ENCODE measurements at places on chromosomes 4 and X.

GRCh38 chrX:3713225-3713936 is at the start of gene PRKX:
TSS of gene PRKX (minus strand) at chrX:3713649. CDS start at chrX:3713253, 396 bp downstream.
- no peak for DNase-seq

- no peak for DNase-seq
These were observed 272.5 kb downstream of the ARHGAP10 start for GRCh38 chr4:148004228-148004857.

GRCh38 chr4:52477191-52477780 is 181.8 kb downstream of the USP46 start:
- DNase-seq: no peak

DNA sequence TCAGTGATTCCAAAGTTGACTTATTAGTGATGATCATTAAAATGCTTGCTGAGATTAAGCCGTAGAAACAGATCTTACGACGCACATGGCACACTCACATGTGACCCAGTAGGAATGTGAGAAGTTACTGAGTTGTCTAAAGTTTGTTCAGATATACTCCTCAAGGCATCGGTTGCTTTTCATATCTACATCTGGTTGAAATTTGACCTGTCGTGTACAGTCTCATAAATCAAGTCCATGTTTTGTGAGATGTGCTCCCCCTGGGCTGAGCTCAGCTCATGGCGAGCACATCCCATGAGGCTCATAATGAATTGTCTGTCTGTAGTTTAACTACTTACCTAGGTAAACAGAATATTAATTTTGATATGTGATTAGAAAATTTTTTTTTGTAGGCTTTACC is 67.0 kb downstream of the TNIP2 start:
- DNase-seq: peak; percentile 16

DNA sequence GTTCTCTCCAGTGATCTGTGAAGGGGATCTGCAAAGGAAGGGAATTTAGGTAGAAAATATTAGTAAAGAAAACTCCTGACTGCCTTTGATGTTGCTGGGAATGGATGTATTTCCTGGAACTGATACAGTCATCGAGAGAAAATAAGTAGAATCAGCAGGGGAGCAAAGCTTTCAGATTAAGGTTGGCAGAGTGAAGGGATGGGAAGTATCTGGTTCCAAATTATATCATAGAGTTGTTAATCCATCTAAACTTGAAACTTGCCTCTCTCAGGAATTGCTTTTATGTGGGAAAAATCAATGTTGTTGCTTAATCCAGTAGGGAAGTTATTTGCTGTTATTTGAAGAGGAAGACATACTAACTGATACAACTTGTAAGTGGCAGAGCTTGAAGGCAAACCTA is 19.3 kb downstream of the EPHA5 start:
- DNase-seq: no peak

DNA sequence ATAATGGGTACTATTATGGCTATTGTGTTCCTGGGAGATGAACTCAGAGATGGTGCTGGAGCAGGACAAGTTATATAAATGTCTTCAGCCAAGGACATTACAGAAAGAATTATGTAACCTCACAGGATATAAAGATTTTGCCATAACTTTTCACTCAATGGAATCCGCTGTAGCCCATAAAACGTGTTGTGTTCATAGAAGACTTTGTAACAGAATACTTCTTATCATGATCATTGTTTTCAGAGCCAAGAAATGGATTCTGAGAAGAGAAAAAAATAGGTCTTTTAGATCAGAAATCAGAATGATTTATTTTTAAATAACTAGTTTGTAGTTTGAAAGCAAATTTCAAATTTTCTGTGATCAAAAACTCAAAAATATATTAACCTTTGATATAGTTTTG is 441.0 kb upstream of the TENM3 start:
- no peak for DNase-seq

- DNase-seq: no peak
These were observed 540.6 kb upstream of the MAGEB18 start for GRCh38 chrX:25597551-25597950.

GRCh38 chrX:141405853-141406492 is 163.7 kb upstream of the SPANXC start:
- no peak for DNase-seq

GRCh38 chrX:9772943-9773342 is 7.3 kb upstream of the GPR143 start:
- DNase-seq: no peak

- DNase-seq: no peak
These were observed 74.9 kb downstream of the PRRG1 start for GRCh38 chrX:37424000-37424429.

- DNase-seq: no peak
These were observed 24.8 kb upstream of the TMSB4X start for GRCh38 chrX:12949927-12950656.

GRCh38 chr4:84501721-84502267 is 2.7 kb upstream of the NKX6-1 start:
- no peak for DNase-seq

DNA sequence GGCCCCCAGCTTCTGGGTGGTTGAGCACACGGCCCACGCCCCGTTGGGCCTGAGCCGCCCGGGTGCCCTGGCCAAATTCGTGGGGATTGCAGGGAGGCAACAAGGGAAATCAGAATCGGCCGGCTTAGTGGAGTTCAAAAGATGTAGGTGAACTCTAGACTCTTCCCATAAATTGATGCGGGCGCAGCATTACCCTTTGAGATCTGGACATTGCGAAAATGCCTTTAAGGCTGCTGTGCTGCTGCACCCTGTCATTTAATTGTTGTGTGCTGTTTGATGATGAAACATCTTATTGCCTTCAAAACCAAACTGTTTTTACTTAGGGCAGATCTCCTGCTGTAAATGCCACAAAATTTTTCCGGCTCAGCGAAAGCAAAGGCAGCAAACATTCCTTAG is 409 bp upstream of the MPP1 start:
- DNase-seq: no peak

DNA sequence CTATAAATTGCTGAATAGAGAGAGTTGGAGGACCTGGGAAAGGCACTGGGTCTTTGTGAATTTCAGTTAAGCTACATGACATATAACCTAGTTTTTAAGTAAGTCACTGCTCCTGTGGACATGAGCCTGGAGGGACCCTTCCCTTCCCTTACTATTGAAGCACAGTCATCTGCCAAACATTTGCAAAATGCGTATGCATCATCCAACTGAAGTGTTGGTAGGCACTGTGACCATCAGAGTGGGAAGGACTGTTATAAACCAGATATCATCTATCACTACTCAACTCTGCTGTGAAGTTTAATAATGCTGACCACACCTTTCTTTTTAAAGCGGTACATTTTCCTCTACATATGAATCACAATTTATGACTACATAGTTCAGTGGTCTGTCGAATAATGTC is 5.2 kb downstream of the GABRA3 start:
- DNase-seq: no peak

DNA sequence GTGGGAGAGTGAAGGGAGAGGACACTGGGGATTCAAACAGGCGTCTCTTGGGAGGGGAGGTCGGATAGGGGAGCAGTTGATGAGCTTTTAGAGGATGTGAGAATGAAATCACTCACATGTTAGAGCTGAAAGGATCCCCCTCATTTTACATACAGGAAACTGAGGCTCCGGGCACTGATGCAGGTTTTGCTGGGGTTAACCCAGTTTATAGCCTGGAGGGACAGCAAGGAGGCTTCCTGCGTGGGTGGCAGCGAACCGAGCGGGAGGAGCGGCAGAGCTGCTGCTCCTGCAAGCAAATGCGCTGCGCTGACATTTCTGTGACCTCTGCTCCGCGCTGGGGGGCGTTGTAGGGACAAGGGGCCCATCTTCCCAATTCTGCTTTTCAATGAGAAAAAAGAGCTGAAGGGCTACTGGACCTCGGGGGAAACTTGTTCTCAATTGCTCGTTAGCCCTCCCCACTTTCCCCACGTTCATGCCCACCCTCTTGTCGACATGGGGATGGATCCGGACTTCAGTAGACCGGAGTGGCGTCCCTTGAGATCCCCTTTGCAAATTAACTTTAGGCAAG is 1.2 kb upstream of the NEUROG2 start:
- no peak for DNase-seq

- peak; percentile 52 for DNase-seq
These were observed 10.2 kb upstream of the DLG3 start for GRCh38 chrX:70434352-70434866.

DNA sequence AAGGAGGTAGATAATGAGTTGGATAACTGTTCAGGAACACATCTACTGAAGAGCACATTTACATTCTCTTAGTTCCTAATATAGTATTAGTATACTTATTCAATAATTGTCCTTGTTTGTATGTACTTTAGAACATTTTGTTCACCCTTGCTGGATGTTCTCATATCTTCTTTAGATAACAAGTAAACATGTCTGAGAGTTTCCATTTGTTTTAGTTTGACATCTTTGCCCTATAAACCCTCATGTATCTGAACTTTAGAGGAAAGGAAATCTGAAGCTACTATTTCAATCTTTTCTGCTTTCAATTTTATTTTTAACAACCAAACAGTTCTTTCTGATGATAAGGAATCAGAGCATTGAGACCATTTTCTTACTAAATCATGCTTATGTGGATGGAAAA is 518.6 kb downstream of the RPA4 start:
- DNase-seq: no peak

GRCh38 chr4:8038719-8039251 is 99.1 kb upstream of the AFAP1 start:
- DNase-seq: no peak

- no peak for DNase-seq
These were observed 550 bp upstream of the CHM start for GRCh38 chrX:86047936-86048280.

GRCh38 chr4:14771504-14772175 is 230.6 kb upstream of the CPEB2 start:
- no peak for DNase-seq

DNA sequence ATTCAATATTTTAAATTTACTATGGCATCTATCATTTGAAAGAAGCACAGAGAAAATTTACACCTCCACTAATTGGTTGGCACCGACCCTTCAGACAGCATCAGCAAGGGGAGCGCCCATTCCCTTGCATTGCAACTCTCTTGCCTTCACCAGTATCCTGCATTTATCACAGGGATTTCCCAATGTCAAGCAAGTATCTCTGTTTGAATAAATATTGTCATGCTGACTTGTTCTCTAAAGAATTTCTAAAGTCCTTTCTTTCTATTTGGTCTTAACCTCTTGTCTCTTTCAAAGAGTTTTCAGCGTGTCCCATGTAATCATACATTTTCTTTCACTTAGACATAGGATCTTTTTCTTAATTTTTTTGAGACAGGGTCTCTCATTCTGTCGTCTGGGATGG is 10.4 kb downstream of the DCTD start:
- no peak for DNase-seq

DNA sequence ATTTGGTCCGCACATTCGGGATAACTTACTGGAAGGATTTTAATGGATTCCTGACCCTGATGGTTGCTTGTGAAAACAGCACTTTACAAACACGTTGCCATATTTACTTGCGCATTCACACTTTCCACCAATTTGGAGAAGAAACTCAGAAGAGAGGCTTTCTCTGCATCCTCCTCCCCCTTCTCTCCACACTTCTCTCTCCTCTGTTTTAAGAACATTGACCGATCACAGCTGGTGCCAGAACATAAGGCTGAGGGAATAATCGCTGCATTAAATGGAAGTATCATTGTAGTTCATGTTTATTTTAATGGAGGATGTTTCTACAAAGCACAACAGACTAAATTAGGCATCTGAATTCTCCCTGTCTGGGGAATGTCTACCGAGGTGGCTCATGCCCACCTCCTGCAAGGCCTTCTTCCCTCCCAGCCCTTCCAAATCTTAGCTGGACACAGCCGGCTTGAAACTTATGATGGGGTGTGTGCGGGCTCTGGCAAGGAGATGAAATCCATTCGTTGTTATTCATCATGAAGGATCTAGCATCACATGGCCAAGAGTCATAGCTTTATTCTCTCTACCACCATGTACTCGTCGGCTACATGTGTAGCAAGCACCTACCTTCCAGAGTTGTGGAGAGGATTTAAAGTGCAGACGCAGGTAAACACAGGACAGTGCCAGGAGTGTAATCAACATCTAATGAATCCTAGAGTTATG is 204.1 kb downstream of the LDB2 start:
- no peak for DNase-seq

DNA sequence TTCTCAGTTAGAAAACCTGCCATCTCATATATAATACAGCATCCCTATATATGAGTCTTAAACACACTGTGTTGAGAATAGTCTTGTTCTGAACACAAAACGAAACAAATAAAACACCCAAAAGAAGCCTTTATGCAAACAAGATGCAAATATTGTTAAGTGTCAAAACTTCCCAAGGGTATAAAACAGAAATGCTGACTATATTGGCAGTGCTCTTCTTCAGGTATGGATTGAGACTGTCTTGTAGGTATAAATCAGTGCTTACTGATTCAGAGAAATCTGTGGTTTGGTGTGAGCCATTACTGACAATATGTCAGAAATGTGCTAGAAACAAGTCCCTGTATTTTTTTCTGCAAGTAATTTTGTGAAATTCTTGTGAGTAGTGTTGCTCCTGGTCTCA is 82.8 kb upstream of the CTSO start:
- no peak for DNase-seq

DNA sequence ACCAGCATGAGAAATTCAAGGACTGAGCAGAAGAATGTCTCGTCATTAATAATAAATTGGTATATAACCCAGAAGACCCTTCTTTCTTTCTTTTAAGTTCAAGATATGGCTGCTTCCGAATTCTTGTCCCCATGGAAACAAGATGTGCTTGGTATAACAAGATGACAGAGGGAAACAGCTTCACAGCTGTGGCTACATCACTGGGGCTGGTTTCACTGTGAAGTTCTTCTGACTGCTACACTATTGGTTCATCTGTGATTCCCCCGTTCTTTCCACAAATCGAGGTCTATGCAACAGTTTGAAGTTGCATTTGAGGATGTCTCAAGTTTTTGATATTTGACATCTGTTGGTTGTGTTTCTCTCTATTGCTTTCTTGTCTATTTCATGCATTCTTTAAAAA is 12.3 kb upstream of the DTHD1 start:
- no peak for DNase-seq

DNA sequence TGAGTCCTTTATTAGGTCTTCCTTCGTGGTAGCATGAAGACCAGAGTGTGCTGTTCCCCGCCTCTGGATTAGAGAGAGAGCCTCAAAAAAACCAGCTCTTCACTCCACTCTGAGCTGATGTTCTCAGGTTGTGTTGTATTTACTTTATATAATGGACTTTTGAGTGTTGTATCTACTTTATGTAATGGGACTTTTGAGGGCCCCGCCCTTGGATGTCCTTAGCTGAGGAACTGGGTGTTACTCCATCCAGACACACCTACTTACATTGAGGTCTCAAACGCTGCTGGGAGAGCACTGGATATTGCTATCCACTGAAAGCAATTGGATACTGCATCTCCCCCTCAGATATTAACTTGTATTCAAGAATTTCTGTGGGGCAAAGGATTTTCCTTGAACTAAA is 28.2 kb downstream of the ATP8A1 start:
- no peak for DNase-seq

- DNase-seq: no peak
These were observed 83.2 kb downstream of the CPE start for GRCh38 chr4:165462009-165462408.

- no peak for DNase-seq
These were observed 373.6 kb downstream of the FBXW7 start for GRCh38 chr4:152162331-152162697.

Data from DMS 273 treated with DMSO at 0.1 percent for 48 hours (cell line).